ENCODE measurements at places on chromosomes 13 and 19.
A peak's percentile ranks its signal among the peaks of the same experiment; 100 is the strongest.

DNA sequence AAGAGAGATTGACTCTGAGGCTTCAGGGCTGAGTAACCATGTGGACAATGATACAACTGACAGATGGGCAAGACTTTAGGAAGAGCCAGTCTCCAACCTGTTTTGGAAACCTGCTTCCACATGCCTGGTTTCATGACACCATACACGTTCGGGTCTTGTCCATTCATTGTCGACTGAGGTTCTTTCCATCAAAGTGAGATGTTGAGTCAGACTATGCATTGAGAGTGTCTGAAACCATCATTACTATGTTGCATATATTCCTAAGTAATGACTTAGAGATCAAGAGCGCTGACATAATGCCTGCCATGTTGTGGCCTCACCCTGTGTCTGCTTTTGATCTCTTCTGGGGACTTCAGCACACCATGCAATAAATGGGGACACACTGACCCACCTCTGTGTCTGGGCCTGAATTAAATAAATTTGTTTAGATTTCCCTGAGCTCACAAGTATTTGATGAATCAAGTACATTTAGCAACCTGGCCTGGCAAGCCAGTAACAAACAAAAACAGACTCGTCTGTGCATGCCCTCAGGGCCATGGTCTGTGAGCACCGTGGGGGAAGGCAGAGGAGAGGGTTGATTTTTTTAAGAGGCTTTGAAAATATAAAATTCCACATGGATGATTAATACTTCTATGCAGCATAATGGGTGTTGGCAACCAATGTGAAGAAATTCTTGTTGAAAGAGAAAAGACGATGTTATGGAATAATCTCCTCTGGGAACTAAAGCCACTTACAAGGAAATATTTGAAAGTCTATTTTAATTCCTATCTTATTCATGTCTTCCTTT lies 49.9 kb upstream of the UBAC2 start:
- DNase-seq: no peak

DNA sequence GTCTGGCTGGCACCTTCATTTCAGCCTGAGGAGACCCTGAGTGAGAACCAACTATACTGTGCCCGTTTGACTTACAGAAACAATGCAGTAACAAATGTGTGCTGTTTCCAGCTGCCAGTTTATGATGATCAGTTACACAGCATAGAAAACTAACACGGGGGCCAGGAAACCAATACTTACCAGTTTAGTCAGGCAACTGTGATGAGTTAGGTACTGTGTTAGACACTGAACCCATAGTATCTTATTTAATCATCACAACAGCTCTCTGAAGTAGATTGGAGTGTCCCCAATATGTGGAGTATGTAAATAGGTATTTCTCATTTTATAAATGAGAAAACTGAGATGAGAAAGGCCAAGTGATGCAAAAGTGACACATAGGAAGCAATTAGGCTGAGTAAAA lies 620.9 kb upstream of the KLF12 start:
- no peak for DNase-seq

DNA sequence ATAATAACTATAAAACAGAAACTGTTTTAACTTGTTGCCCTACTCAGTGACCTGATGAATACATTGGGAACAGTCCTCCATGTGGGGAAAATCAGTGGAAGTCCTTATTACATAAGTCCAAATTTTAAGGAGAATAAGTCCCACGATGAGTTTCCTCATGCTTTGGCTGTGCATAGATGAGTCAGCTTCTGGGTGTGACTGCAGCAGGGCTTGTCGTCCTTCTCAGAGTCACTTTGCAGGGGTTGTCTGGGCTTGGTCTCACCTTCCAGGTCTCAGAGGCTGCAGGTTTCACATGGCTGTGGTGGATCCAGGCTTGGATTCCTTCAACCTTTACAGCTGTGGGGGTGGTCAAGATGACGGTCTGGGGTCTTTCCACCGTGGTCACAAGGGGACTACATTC lies 85.6 kb downstream of the SLC25A15 start:
- DNase-seq: no peak

DNA sequence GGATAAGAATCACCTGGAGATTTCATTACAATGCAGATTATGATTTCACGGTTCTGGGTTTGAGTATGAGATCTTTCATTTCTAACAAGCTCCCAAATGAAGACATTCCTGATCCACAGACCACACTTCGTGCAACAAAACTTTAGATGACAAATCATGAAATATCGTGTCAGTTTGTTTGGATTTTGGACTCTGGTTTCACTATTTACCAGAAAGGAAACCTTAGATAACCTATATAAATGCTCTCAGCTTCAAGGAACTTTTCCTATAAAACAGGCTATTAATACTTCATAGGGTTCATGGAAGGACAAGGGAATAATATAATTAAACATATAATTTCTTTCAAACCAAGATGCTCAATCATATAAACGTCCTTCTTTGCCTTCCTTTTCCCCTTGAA lies 930.5 kb upstream of the SLC10A2 start:
- no peak for DNase-seq

DNA sequence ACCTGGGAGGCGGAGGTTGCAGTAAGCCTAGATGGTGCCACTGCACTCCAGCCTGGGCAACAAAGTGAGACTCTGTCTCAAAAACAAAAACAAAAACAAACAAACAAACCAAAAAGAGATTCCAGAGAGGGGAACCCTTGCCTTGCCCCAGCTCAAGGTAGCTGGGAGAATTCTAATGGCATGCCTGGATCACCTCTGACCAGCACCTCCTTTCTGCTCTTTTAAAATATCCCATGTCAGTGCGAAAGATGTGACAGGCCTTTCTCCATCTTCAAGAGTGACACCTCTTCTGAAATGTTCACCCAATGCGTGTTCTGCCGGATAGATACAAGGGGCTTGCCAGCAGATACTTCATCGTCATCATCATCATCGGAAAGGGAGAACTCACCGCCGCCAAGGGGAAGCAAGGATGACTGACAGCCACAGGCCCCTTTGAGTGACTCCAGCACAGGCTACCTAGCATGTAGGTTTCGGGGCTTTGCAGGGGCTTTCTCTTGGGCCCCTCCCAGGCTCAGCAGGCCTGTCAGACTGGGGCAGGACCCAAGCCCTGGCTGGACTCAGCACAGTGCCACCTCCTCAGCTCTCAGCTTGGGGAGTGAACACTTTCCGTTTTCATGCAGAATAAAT lies 18.9 kb upstream of the LRP3 start:
- no peak for DNase-seq

- peak; percentile 55 for DNase-seq
Measured at GRCh38 chr19:39946532-39946931, 12.1 kb upstream of the FCGBP start.

GRCh38 chr13:28485551-28485950 lies 9.4 kb downstream of the FLT1 start:
- DNase-seq: no peak

GRCh38 chr13:26518451-26518959 lies 39.0 kb upstream of the WASF3 start:
- no peak for DNase-seq

All from suppressor macrophage treated with lipopolysaccharide for 1 hour (primary cell).